ENCODE measurements at places on chromosomes 4 and X.
A peak's percentile ranks its signal among the peaks of the same experiment; 100 is the strongest.

DNA sequence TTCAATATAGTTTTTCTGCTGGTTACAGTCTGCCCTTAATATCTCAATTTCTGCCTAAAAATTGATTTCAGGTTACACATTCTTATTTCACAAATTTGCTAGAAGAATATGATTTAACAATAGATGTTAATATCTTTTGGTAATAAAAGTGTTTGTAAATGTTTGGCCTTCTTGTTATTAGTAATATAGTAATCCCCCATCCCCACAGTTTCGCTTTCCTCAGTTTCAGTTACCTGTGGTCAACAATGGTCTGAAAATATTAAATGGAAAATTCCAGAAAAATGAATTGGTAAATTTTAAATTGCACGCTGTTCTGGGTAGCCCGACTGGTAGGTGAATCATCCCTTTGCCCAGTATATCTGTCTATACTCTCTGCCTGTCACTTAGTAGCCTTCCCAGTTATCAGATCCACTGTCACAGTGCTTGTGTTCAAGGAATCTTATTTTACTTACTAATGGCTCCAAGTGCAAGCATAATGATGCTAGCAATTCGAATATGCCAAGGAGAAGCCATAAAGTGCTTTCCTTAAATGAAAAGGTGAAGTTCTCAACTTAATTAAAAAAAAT lies 3.5 kb upstream of the BMP2K start:
- no peak for DNase-seq

- no peak for DNase-seq
Measured at GRCh38 chr4:138405466-138405891, 163.3 kb upstream of the SLC7A11 start.

- no peak for DNase-seq
Measured at GRCh38 chr4:107519053-107519452, 201.0 kb downstream of the PAPSS1 start.

DNA sequence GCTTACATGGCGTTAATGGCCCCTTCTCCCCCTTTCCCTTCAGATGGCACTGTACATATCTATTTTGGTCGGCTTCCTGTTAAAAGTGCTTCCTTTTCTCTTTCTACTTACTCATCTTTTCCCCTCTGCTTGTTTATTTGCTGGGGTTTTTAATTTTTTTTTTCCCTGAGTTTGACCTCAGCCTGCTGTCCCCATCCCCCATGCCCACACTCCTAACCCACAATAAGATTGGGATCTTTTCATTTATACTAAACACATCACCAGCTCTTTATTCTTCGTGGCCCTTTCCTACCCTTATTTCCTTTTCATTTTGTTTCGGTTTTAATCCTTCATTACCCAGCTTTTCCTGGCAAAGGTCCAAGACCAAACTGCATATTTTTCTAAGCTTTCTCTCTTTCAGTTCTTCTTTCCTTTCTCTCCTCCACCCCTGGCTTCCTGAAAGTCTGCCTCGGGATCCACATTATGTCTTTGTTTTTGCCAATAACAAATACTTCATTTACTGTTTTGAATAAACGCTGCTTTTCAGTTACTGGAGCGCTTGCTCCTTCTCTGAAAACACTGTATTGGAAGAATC lies 152.0 kb upstream of the USP9X start:
- DNase-seq = no peak

GRCh38 chrX:11423362-11423818 lies 130.2 kb downstream of the AMELX start:
- DNase-seq = no peak

GRCh38 chr4:86778175-86778574 lies 71.0 kb downstream of the SLC10A6 start:
- peak; percentile 40 for DNase-seq

- no peak for DNase-seq
Measured at GRCh38 chrX:148723551-148723950, 223.1 kb downstream of the AFF2 start.
